GM03348 (cell line): ENCODE measurements at places on chromosomes 3 and 15.
A peak's percentile ranks its signal among the peaks of the same experiment; 100 is the strongest.

- no peak for DNase-seq
Measured at GRCh38 chr3:4432259-4432658, 34.8 kb downstream of the SUMF1 start.

GRCh38 chr3:155701882-155702465 is 42.9 kb downstream of the PLCH1 start:
- peak; percentile 66 for DNase-seq

- no peak for DNase-seq
Measured at GRCh38 chr3:50656417-50657195, 18.1 kb upstream of the DOCK3 start.

DNA sequence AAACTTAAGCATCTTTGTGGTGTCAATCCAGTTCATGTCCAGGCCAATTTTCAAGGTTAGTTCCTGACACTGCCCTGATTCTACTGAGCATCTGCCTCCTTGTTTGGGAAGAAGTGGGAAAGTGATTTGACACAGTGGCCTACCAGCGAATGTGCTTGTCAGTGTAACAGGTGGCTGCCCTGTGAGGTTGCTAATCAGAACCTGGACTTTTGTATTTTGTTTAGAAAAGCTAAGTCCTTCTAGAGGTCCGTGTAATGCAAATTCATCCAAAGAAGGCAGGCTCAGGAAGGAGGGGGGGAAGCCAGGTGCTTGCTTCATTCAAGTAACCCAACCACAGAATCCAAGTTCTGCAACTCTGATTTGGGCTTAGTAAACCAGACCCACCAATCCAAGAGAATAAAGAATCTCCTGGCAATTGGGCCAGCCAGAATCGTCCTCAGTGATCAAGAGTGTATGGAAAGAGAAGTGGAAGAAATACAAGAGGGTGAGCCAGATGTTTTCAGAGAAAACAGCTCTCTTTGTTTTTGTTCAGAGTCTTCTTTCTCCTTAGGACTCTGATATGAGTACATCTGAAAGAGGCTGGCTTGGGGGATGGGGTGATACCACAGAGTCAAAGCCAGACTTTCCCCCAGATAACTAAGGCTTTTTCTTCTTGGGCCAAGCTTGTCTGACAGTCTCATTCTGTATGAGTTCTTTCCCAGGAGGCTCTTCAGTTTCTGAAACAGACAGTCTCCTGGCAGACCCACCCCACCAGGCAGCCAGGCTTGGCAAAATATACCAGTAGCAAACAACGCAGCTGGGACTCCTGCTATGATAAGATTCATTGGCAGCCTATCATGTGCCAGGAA is 508.9 kb upstream of the TBL1XR1 start:
- DNase-seq = no peak

- no peak for DNase-seq
Measured at GRCh38 chr3:71097557-71097956, 486.0 kb downstream of the FOXP1 start.

- DNase-seq = no peak
Measured at GRCh38 chr3:9222049-9222448, 27.4 kb downstream of the SRGAP3 start.

DNA sequence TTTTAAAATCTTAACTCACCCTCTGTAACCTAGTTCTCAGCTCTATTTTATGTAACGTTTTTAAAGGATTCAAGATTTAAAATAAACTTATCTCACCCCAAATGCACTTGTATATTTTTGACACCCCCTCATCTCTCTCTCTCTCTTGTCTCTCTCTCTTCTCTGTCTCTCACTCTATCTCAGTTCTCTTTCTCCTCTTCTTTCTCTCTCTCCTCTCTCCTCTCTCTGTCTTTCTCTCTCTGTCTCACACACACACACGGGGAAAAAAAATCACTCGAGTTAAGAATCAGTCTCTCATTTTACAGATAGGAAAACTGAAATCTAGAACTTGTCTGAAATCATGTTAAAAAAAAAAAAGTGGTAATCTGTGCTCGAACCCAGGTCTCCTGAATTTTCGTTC is 108.5 kb downstream of the LPP start:
- no peak for DNase-seq

- DNase-seq = no peak
Measured at GRCh38 chr3:78277220-78277619, 1237.3 kb downstream of the ROBO2 start.

DNA sequence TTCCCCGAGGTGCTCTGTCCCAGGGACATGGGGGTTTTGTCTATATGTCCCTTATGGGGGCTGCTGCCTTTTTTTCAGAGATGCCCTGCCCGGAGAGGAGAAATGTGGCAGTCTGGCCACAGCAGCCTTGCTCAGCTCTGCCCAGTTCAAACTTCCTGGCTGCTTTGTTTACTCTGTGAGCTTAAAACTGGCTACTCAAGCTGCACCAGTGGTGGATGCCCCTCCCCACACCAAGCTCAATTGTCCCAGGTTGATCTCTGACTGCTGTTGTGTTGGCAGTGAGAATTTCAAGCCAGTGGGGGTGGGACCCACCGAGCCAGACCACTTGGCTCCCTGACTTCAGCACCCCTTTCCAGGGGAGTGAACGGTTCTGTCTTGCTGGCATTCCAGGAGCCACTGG is 188.9 kb downstream of the STXBP5L start:
- DNase-seq = no peak

GRCh38 chr3:7489417-7489816 is 628.5 kb downstream of the GRM7 start:
- DNase-seq = no peak

DNA sequence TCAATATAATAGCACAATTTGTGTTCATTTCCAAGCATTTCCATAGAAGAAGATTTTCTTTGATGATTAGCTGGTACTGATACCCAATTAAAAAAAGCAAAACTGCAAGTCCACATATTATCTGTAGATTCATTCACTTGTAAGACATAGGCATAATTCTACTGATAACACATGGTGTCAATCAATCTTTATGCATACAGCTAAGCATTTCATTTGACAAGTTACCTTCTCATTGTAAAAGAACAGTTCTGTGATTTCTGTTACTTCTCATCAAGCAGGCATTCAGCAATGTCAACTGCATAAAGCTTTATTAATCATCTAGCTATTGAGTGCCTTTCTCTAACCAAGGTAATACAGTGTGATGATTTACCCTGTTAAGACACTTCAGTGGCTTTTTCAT is 672.0 kb downstream of the PLOD2 start:
- DNase-seq = no peak

DNA sequence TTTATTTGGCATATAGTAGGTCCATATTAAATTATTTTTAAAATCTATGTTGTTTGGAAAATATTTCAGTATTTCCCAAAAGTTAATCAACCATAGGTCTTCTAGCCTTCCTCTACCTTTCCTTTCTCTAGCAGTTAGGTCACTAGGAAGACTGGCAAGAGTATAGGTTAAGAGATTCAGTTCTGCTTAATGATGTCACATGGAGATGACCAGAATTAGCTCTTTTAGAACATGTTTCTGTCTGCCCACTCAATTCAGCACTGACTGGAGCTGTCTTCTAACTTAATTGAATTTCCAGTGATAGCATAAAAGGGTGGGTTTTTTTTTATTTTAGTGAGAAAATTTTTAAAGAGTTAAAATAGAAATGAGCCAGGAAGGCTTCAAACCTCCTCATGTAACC is 23.8 kb upstream of the ZBED2 start:
- DNase-seq = no peak
